ENCODE measurements at places on chromosomes 4 and X.
A peak's percentile ranks its signal among the peaks of the same experiment; 100 is the strongest.

DNA sequence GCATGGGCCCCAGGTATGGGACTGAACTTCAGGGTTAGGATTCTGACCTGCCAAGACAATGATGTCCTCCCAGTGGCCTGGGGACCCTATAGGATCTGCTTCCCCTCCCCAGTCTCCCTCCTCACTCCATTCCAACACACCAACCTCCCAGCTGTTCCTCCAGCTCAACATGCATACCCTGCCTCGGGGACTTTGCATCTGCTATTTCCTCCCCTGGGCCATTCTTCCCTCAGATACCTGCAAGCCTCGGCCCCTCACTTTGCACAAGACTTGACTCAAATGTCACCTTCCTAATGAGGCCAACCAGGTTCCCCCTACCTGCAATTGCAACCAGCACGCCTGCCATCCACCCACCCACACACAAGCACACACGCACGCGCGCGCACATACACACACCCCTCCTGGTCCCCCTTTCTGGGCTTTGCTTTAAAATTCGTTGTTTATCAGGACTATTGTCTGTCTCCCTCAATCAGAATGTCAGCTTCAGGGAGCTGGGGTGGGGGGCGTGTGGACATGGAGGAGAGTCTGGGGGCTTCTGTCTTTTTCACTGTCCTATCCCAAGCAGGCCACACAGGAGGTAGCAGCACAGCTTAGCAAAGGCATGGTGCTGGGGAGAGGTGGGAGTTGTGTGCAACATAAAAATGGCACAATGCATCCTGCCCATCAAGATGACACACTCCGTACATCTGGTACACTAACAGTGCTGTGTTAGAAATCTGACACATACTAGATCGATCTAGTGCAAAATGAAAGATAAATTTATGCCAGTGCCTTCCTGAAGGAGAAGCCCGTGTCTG, 20.6 kb upstream of the PPP2R2C start:
- no peak for DNase-seq

- DNase-seq = no peak
These were observed 49.5 kb upstream of the HELT start for GRCh38 chr4:184968784-184969201.

DNA sequence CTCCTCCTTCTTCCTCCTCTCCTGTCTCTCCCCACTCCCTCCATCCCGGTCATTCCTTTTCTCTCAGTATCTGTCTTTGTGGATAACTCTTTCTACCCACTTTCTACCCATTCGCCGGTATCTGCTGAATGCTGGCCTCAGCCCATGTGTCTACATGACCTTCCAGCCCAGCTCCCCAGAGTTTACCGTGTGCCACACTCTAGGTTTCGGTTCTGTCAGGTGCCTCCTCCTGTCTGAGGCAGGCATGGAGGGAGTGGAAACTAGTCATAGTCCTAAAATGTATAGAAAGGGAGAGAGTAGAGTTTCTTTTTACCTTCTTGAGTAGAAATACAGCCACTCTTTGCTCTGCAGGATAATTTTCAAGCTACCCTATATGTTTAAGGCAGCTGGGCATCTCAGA, 33.5 kb upstream of the SCRG1 start:
- no peak for DNase-seq

DNA sequence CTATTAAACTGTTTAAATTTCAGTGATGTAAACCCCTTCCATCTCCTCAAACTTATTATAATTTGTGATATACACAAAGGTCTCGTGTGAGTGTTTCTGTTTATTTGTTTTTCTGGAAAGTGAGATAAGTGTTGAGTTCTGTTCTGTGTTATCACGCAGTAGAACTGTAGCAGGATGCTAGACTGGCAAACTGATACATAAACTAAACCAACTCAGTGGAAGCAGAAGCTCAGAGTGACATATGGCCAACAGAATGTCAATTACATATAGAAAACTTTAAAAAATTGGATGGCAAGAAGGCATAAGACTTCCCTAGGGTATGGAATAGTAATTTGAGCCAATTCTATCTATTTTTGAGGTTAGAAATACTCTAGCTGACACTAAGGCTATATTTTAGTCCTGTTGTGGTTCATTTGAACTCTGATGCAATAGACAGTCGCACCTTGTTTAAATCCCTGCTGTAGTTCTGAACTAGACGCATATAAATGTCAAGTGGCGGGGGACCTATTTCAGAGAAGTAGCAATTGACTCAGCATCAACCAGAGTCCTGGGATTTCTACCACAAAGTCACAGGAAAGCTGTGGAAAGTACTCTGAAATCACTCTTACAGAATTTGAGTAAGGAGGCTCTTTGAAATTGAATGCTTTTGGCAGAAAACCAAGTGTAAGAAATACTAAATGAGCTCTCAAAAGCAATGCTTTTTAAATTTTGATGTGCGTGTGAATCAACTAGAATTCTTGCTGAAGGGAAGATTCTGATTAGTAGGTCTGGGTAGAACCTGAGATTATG, 294.4 kb downstream of the INPP4B start:
- no peak for DNase-seq

- peak; percentile 29 for DNase-seq
These were observed 1.4 kb downstream of the MID1 start for GRCh38 chrX:10618961-10619360.

DNA sequence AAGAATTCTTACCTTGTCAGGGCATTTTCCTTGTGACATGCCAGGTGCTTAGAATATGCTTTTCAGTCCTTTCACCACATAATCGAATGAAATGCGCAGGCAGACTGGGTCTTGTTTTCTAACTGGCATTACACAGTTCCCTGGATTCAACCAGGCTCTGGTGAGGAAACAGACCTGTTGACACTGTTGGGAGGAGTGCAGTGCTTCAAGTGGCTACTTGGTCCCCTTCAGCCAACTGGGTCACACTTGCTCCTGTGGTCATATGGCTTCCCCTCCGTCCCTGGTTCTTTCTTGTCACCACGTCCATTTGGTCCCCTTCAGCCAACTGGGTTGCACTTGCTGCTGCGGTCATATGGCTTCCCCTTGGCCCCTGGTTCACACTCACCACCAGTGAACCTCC, 9.7 kb downstream of the SMIM20 start:
- no peak for DNase-seq

- no peak for DNase-seq
These were observed 25.0 kb upstream of the FRMPD4 start for GRCh38 chrX:12113321-12113720.

DNA sequence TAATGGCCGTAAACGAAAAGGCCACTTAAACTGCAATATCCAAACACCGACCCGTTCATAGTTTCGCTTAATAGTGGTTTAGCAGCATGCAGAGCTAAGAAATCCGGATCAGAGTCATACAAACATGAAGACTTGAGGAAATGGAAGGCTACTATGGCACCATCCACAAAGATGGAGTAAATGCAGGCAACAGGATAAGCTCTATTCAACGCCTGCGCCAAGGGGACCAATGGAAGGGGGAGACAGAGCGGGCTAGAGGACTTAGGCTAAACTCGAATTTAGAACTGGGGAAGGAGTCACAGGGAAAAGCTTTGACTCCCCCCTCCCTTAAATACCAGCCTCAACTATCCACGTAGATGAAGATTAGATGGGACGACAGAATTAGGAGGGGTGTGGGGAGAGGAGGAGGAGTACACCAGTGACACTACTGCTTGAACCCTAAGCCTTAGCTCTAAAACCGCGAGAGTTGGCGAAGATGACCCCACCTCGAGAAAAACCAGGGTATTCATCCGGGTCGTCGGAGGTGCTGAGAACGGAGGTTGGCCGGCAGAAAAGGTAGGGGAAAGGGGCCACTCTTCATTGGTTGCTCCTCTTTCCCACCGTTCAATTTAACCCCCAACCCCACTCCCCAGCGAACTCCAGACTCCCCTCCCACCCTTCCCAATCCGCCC, 3.5 kb downstream of the HUWE1 start:
- DNase-seq = peak; percentile 44

DNA sequence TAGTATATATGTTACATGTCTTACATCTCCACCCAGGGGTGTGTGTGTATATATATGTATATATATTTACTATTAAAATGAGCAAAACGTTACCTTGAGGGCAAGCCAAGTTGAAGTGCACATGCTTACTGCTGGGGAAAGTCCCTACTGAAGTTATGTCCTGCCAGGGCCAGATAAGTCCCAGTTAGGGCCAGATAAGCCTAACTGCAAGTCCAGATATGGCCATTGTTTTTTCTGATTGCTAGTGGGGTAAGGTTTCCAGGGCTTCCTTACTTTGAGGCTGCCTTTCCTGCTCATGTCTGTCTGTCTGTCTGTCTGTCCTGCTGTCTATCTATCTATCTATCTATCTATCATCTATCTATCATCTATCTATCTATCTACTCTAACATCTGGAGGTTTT, 19.3 kb upstream of the ZNF81 start:
- no peak for DNase-seq

GRCh38 chrX:41352329-41352838, 18.4 kb downstream of the DDX3X start:
- DNase-seq = peak; percentile 49

- no peak for DNase-seq
These were observed 62.5 kb upstream of the ENPP6 start for GRCh38 chr4:184280137-184280536.

- DNase-seq = no peak
These were observed 7.8 kb upstream of the NUP54 start for GRCh38 chr4:76155979-76156378.

- DNase-seq = no peak
These were observed 1209.7 kb upstream of the PABPC4L start for GRCh38 chr4:135411251-135411650.

- no peak for DNase-seq
These were observed 30.1 kb upstream of the TMEM154 start for GRCh38 chr4:152709675-152710438.

DNA sequence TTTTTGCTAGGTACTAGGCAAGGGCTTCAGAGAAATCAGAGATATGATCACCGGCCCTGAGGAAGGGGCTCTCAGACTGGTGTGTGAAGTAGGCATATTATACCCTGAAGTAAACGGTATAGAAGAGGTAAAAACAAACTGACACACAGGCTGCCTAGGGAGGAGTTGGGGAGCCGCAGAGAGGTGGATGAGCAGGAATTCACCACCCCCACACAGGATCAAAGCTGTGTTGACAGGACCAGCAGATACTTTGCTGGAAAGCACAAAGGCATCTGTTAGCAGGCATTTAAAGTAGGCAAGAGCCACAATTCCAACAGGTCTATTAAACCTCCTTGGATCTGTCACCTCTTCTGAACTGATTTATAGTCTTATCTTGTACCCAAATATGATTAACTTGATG, 71.8 kb upstream of the GPR34 start:
- no peak for DNase-seq

GRCh38 chrX:136752796-136753195, 27.9 kb downstream of the ARHGEF6 start:
- DNase-seq = no peak

GRCh38 chrX:43702079-43702524, 46.0 kb downstream of the MAOA start:
- DNase-seq = no peak

- no peak for DNase-seq
These were observed 73.2 kb downstream of the CBLL2 start for GRCh38 chrX:22345884-22346283.

DNA sequence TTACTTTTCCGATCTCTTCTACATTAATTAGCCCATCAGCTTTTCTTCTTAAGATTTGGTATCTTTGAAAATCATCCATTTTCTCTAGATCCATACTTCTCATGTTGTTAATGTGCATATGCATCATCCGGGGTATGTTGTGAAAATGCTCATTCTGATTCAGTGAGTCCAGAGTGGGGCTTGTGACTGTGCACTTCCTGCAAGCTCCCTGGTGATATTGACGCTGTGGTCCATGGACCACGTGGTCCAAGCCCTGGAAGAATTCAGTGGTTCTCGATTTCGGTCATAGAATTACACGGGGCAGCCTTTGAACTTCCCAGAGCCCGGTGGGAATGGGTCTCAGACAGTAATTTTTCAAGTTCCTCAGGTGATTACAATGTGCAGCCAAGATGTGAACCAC, 69.8 kb downstream of the ZFX start:
- no peak for DNase-seq

- no peak for DNase-seq
These were observed 39.8 kb upstream of the CLDN24 start for GRCh38 chr4:183362036-183362435.

DNA sequence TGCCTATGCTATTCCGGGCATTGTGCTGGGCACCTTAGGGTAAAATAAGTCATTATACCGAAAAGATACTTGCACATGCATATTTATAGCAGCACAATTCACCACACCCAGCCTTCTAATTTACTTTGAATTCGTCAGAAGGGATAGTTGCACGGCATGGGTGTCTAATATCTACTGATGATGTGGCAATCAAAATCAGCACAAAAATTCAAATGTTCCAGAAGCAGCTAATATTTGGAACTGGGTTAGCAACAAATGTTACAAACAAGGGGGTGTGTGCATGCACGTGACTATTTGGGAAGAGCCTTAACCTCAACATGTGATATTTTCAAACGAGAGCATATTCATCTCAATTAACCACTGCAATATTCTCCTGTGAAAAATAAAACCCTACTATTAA, 79.7 kb upstream of the PRSS48 start:
- no peak for DNase-seq

GRCh38 chr4:159129814-159130550, 27.1 kb downstream of the RAPGEF2 start:
- no peak for DNase-seq

GRCh38 chr4:22417408-22417807, 98.5 kb downstream of the ADGRA3 start:
- no peak for DNase-seq

- DNase-seq = no peak
These were observed 37.5 kb upstream of the STK26 start for GRCh38 chrX:131985526-131986049.

GRCh38 chr4:74897386-74897785, 35.5 kb upstream of the PARM1 start:
- DNase-seq = no peak

GRCh38 chrX:38816155-38816554, 14.9 kb downstream of the MID1IP1 start:
- no peak for DNase-seq

DNA sequence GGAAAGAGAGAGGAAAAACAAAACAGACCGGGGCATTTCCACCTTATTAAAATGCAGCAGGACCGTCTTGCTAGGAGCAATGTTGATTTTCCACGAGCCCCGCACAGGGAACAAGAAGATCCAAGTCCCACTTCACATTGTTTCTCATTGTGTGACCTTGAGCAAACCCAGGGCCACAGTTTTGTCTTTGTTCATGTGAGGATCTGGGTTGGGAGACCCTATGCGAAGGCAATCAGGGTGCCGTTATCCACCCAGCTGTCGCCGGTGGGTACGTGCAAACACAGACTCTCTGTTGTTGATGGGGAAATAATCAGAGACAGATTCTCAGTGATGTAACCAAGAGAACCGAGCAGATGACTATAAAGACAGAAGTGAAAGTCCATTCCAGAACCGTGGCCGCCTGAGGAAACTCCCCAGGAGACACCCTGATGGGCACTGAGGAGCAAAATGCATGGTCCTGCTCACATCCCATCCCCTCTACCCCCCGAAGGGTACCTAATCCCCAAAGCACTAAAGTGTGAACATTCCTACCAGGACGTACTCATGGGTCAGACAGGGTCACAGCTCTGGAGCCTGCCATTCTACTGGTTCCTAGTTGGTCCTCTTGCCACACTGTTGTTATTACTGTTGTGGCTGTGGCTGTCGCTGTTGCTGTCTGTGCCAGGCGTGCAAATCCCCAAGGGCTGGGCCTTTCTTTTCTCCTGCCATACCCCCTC, 102.7 kb upstream of the RBPJ start:
- no peak for DNase-seq
